Lower lobe of right lung (tissue), 2 donors: ENCODE measurements at places on chromosomes 6 and 20. TPM values are rescaled to one million over a fixed set of nuclear protein-coding genes. Genes with fewer than 3 reads are reported as not detected.

- DNase-seq, result no peak
Measured at GRCh38 chr20:31566658-31567379, 38.3 kb upstream of the ID1 start.

GRCh38 chr6:17653198-17653882, 53.2 kb downstream of the FAM8A1 start:
- DNase-seq, result no peak

DNA sequence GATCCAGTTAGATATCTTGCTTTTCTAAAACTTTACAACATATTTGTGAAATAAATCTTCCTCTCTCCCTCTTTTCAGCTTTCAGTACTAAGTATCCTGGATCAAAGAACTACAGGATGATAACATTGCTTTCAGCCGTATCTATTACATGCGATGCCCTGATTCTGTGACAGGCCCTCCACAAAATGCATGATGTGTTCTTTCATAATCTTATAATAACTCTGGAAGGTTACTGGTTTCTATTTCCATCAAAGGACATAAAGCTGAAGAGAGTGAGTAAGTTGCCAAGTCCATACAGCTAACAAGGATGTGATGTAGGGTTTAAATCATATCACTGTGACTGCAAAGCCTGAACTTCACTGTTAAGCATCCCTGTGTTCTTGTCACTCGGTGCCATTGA, 62.9 kb upstream of the ADGRG6 start:
- DNase-seq, result no peak

The C6orf62 gene
- total RNA-seq, result 123 TPM
